Neural crest cell (in vitro differentiated cells): ENCODE measurements at places on chromosomes 5 and 9.
A peak's percentile ranks its signal among the peaks of the same experiment; 100 is the strongest.

- DNase-seq: no peak
Observed at GRCh38 chr9:36802201-36802920, 229.7 kb downstream of the MELK start.

- no peak for DNase-seq
Observed at GRCh38 chr5:10513501-10514442, 50.1 kb upstream of the ANKRD33B start.

DNA sequence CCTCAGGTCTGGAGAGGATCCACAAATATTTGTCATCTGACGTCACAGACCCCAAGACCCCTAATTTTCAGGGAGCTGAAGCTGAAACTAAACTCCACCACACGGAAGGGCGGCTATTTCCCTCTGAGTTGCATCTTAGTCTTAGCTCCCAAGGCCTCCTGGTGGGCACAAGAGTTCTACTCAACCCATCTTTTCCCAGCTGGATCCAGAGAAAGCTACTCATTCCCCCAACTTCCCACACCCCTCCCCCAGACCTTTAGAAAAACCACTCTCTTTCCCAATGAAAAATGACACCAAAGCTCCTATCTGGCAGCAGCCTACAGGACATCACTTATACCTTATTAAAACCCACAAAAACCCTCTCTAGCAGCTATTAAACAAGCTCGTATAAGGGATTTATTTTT is 67.1 kb upstream of the SLC1A1 start:
- no peak for DNase-seq

DNA sequence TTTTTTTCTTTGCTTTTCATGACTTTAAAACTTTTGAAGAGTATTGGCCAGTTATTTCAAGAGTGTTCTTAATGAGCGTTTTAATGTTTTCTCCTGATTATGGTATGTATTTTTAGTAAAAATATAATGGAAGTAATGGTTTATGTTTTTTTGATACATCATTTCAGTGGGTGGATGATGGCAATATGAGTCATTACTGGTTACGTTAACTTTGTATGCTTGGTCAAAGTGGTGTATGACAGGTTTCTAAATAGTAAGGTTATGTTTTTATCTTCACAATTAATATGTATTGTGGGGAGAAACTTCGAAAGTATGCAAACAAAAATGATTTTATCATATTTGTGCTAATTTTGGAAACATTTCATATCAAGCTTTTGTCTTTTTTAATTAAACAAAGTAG is 176.7 kb upstream of the PRDM9 start:
- DNase-seq: no peak

DNA sequence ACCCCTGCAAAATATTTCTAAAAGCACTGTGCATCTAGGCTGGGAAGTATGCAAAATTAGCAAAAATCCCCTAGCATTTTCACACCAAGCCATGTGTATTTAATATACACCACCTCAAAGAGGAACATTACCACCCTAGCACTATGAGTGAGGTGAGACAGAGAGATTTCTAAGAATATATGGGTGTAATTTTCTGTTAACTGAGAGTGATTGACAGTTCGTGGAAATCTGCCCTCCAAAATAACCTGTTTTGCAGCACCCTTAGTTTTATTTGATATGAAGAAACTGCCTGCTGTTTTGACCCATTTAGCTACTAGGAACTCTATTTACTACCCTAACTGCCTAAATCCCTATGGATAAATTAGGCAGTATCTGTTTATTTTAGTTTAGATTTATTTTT is 64.2 kb upstream of the CDKN2B start:
- DNase-seq: no peak

- no peak for DNase-seq
Observed at GRCh38 chr5:125085797-125086505, 339.5 kb upstream of the ZNF608 start.

DNA sequence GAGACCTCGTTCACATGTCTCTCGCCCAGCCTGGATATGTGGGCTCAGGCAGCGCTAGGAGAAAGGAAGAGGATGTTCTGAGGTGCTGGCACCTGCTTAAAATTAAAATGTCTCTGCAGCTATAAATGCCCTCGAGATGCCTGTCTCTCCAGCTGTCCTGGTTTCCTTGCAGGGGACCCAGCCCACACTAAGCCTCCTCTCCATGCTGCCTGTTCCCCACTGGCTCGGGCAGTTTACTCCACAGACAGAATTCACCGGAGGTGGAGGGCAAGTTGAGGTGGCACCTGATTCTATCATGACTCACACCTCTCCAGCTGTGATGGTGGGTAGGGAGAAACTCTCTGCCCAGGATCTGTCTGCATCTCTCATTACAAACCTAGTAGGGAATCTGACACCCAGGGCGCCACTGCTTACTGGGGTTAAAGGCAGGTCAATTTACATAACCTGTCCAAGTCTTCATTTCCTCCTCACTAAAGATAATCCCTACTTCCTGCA is 420.9 kb downstream of the SPOCK1 start:
- DNase-seq: no peak

GRCh38 chr5:83530193-83530592 is 58.6 kb downstream of the VCAN start:
- DNase-seq: no peak

DNA sequence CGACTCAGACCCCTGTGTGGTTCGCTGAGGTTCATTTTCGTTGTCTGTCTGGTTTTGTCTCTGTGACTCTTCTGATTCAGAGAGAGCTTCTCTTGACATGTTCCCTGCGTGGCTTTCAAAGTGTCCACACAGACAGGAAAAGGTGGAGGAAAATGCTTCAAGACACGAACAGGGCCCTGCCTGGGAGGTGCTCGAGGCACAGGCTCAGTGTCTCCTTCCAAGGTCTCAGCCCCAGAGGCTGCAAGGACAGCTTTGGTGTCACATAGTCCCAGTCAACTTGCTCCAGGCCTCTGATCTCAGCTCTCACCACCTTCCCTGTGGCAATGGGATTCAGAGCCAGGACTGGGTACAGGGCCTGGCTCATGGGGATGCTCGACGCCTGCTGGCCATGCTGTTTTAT is 51.6 kb upstream of the SARDH start:
- DNase-seq: no peak

DNA sequence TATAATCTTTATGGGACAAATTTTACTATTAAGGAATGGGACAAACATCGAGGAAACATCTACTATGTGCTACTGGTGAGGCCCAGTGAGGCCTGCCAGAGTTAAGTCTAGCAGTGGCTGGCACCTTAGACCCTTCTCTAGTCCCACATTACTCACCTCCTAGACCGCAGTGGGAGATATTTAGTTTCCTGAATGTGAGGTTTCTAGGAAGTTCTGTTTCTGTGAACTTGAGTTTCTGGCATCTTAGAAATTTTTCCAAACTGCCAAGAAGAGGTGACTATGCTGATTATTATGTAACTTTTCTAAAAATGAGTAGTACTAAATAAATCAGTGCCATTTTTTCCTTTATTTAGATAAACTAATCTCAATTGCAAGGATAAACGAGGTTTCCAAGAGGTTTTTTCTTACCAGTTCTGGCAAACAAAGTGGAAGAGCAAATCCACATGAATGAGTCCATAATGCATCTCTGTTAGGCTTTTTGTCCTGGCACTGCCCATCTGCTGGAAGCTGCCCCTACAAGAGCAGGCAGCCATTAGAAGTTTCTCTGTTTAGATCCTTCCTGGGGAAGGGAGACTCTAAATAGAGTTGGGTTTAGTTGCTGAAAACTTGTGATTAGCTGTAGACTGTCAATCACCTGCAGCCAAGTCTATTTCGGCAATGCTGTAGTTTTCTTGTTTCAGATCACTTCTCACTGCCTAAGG is 348.7 kb downstream of the MAN2A1 start:
- no peak for DNase-seq

GRCh38 chr9:71795097-71795813 is 26.9 kb upstream of the CEMIP2 start:
- DNase-seq: no peak

- no peak for DNase-seq
Observed at GRCh38 chr9:15244001-15244441, 63.0 kb downstream of the TTC39B start.

DNA sequence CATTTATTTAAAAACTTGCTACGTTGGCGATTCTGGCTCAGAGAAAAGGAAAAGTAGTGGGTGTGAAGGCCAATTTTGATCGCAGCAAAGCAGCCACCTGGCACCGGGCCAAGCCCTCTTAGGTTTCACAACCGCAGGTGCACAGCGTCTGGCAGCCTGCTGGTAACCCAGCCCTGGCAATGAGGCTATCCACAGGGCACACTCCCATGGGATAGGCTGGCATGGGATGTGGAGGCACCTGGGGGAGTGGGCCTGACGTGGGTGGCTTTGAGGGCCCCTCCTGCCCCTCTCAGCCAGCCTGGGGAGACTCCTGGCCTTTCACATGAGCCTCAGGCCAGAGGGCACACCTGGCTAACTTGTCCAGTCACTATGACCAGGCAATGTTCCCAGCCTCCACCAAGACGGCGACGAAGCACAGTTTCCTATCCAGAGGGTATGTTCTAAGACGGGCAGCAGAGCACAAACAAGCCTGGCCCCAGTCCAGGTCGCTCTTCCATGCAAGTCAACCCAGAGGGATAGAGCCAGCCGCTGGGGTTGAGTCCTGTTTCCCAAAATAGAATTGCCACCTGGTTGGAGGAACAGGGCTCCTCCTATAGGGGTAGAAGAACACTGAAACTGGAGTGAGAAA is 19.0 kb downstream of the CMBL start:
- no peak for DNase-seq

- no peak for DNase-seq
Observed at GRCh38 chr5:125847561-125847960, 575.6 kb upstream of the GRAMD2B start.

DNA sequence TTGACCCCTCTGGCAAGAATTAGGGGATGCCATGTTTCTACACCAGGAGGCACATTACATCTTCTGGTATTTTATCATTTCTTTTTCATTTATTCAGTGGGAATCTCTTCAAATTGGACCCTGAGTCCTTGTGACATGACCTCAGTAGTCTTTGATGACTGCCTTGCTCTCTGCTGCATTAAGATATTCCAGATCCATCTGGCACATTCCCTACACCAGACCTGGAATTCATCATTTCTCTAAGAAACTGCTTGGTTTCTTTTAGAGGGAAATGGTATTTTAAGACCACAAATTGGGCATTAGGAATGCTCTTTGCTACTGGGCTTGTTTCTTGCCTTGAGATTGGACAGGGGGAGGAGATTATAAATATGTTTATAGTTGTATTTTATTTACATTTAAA is 61.0 kb downstream of the GALNT10 start:
- DNase-seq: no peak

- DNase-seq: peak; percentile 96
Observed at GRCh38 chr9:34591248-34591916, 1.9 kb upstream of the CNTFR start.

- DNase-seq: no peak
Observed at GRCh38 chr5:53368516-53368915, 111.9 kb upstream of the FST start.

DNA sequence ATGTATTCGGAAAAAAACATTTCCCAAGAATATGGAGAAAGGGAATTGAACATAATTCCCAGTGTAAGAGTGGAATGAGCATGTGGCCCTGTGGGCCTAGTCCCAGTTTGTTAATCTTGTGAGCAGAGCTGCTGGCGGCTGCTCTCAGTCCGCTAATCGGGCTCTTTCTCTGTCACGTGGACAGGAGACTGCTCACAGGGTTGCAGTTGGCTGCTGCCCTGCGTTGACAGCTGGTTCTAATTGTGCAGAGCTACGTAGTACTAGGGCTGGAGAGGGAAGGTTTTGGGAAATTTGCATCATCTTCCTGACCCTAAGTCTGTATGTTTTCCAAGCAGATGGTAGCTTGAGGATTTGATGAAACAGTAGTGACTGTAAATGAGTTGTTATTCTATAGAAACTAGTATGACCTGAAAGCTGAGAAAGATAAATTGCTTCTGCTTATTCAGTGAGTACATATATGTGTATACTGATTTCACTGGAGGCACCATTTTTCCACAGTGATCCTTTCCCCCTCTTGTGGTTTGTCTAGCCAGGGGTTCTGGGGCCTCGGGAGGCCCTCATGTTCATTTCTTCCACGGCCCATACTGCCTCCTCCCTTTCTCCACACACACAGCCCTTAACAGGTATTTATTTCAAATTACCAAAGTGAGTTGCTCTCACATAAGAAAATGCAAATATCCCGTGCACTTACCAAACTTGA is 100.6 kb downstream of the ANGPTL2 start:
- DNase-seq: no peak

- peak; percentile 25 for DNase-seq
Observed at GRCh38 chr9:112348257-112349007, 15.0 kb upstream of the PTBP3 start.

GRCh38 chr9:101479338-101480030 is 43.9 kb upstream of the ALDOB start:
- no peak for DNase-seq

DNA sequence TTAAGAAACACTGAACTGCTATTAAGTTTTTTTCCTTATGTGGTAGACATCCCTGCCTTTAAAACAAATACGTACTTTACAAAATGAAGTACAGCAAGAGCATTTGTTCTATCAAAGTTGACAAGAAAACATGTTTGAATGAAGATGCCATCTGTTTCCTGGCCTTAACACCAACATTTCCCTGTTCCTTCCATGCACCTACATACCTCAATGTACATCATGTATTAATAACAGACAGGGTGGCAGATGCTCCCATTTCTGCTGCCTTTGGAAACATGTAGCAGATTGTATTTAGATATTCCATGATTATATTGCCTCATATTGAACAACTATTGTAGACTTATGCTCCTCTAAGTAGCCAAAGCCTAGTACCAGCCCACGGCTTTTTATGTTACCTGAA is 104.4 kb downstream of the PJA2 start:
- no peak for DNase-seq

- DNase-seq: no peak
Observed at GRCh38 chr5:56871777-56872176, 37.6 kb upstream of the SETD9 start.

DNA sequence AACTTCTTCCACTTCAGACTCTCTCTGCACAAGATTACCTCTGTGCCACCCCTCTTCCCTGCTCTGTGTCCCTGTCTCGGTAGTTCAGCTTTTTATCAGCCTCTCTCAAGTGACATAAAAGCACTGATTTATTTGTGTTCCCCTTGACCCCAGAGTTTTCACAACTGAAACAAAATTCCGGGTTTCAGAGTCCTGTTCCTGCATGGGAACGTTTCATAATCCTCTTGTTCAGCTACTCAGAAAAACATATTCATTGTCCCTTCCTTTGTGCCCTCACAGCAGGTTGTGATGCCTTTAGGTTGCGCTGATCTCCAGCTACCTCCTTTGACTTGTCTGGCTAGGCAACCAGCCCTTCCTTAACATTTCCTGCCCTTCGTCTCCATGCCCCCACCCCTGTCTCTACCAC is 13.7 kb upstream of the ITGA1 start:
- no peak for DNase-seq

GRCh38 chr5:4313138-4313537 is 717.5 kb downstream of the IRX1 start:
- no peak for DNase-seq
